ENCODE measurements at places on chromosomes 6 and 20.

DNA sequence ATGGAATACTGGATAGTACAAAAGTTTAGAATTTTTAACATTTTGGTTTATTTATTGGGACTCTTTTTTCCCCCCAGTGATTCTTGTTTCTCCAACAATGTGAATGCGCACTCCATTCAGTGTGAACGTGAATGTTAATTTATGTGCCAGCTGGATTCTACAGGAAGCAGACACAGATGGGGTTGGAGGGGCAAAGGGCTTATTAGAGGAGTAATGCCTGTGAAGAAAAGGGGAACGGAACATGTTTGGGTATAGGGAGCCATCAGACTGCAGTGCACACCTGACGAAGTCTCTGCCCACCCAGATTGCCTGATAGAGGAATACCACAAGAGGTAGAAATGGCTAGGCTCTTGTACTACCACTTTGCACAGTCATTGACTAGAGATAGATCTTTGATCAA is 48.2 kb downstream of the PTPRA start:
- no peak for DNase-seq

DNA sequence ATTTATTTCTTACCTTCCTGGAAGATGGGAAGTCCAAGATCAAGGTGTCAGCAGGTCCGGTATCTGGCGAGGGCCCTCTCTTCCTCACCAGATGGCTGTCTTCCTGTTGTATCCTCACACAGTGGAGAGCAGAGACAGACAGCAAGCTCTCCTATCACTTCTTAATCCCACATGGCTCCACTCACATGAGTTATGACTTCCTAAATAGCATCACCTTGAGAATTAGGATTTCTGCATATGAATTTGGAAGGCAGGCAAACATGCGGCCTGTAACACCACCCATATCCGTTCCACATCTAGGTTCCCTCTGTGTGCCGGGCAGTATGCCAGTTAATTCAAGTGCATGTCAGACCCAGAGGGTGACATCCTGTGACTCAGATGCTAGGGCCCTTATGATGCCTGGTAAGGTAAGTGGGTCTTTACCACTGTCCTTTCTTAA is 2.1 kb downstream of the RAET1E start:
- peak; percentile 44 for DNase-seq

DNA sequence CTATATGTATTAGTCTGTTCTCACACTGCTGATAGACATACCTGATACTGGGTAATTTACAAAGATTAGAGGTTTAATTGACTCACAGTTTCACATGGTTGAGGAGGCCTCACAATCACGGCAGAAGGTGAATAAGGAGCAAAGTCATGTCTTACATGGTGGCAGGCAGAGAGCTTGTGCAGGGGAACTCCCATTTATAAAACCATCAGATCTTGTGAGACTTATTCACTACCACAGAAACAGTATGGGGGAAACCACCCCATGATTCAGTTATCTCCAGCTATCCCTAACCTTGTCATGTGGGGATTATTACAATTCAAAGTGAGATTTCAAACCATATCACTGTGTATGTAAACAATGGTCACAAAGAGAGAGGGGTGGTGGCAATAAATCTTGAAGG is 6.6 kb downstream of the CST8 start:
- no peak for DNase-seq

GRCh38 chr6:125888989-125889656 is 67.4 kb upstream of the HINT3 start:
- no peak for DNase-seq

DNA sequence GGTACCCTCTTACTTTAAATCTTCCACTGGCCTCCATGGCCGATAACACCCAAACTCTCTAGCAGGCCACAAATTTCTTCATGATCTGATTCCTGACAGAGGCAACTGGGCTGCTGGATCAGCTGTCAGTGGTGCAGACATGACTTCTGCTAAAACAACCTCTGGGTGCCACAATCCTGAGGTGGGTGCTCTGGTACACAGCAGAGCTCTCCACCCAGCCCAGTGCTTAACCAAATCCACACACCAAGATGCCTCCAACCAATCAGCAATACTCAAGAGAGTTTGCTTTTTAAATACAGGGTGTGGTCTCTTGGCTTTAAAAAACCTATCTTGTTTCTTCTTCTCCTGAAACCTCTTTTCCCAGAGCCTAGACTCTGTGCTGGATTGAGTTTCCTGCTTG is 126.6 kb upstream of the SPACA1 start:
- no peak for DNase-seq

GRCh38 chr6:168177103-168177891 is 98.3 kb upstream of the FRMD1 start:
- DNase-seq, result no peak

- no peak for DNase-seq
These were observed 54.7 kb downstream of the MRPL14 start for GRCh38 chr6:44072452-44072958.

- no peak for DNase-seq
These were observed 118.2 kb downstream of the PRIM2 start for GRCh38 chr6:57435475-57436160.

DNA sequence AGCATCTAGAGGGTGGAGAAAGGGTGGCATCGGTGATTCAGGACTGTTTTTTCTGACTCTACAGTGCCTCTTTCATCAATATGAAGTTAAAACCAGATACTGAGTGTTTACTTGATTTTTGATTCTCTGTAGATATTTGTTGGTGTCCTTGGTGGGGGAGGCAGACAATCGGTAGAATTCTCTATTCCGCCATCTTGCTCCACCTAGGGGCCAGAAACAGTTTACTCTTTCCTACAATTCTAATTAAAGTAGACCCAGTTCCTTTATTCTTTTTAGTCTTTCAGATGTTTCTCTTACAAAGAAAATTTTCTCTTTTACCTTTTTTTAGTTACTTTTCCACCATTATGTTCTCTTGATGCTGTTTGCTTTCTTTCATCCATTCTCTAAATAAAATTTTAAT is 162.1 kb upstream of the RAB32 start:
- DNase-seq, result no peak

GRCh38 chr6:45478240-45478639 is 100.5 kb upstream of the SUPT3H start:
- DNase-seq, result no peak
